ENCODE measurements at places on chromosomes 3 and 15. TPM values are rescaled to one million over a fixed set of nuclear protein-coding genes. Genes with fewer than 3 reads are reported as not detected.

- no peak for DNase-seq
Observed at GRCh38 chr15:65634356-65634755, 12.6 kb downstream of the SLC24A1 start.

Gene CHSY1
- total RNA-seq: 13.3 TPM

Gene HIGD2B
- total RNA-seq: not detected

GRCh38 chr15:73602992-73603391 lies 30.2 kb downstream of the NPTN start:
- no peak for DNase-seq

GRCh38 chr15:62945760-62946159 lies 96.8 kb upstream of the TPM1 start:
- DNase-seq: no peak

Gene NPAP1
- total RNA-seq: not detected

Gene SLC27A2
- total RNA-seq: 0.42 TPM

GRCh38 chr3:71510510-71510909 lies 73.0 kb downstream of the FOXP1 start:
- DNase-seq: no peak

Gene LRRK1
- total RNA-seq: 11.3 TPM

Gene CELSR3
- 0.33 TPM for total RNA-seq

Gene NOX5
- total RNA-seq: under 0.01 TPM

Gene BOC
- total RNA-seq: 119 TPM

DNA sequence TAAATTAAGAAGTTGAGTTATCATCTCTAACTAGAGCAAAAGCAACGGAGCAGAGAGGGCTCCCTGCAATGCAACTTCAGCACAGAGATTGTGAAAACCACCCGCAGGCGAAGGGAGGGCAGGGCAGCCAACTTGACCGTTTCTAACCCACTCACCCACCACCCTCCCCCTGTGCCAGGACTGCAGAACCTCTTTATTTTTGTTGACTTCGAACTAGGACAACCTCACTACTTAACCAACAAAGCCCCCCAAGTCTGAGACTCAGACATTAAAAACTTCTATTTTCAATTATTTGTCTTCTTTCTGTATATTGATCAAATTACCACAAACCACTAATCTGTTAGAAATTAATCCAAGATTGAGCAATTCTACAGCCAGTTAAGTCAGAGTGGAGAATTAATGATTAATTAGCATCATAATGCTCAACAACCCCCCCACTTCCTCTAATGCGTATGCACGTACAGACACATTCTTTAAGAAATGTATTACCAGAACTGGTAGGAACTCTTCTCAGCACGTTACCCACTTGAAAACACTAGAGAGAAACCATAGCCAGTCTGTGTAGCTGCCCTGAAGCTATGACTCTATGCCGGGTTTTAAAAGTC lies 2.0 kb downstream of the MGLL start:
- DNase-seq: no peak

Gene CPNE9
- total RNA-seq: 0.33 TPM

DNA sequence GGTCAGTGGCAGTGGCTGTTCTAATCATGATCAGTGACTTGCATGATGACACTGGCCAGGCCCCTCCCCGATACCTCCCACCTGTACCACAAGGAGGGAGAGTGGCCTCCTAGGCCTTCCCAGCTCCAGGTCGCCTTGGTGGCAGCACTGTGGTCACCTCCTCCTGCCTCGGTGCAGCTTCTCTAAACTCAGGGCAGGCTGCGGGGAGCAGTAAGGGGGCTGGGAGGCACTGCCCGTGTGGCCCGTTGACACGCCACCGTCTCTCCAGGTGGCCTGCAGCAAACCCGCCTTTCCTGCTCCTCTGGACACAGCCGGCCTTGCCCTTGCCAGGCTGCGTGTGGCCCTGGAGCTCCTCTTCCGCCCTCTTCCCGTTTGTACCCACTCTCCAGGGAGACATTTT lies 184.1 kb downstream of the XXYLT1 start:
- no peak for DNase-seq

Gene SMC4
- total RNA-seq: 19.8 TPM

Gene IGF2BP2
- total RNA-seq: 6.4 TPM

- DNase-seq: no peak
Observed at GRCh38 chr15:85407421-85408269, 27.2 kb downstream of the AKAP13 start.

Gene FAM107A
- 79.9 TPM for total RNA-seq

Gene STRIT1
- total RNA-seq: not detected

DNA sequence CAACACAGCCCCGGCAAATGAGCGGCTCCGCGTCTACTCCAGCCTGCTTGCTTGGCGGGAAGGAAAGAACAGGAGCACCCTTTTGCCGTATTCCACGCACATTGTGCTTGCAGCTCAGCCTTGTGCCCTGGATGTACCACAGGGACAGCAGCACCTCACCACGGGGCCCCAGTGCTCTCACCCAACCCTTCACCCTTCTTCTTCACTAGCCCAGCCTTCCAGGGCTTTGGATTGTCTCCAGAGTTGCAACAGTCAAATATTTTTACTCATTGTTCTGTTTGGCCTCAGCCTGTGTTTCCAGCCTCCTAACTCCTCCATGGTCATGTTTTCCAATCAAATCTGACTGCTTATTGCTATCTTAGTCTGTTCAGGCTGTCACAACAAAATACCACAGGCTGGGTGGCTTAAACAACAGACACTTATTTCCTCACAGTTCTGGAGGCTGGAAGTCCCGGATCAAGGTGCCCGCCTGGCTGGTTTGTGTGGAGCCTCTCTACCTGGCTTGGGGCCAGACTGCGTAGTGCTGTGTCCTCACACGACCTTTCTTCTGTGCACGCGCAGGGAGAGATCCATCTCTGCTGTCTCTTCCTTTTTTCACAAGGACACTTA lies 79.2 kb upstream of the ABHD17C start:
- DNase-seq: peak; percentile 92

GRCh38 chr3:185521349-185522138 lies 22.7 kb upstream of the TMEM41A start:
- DNase-seq: no peak

DNA sequence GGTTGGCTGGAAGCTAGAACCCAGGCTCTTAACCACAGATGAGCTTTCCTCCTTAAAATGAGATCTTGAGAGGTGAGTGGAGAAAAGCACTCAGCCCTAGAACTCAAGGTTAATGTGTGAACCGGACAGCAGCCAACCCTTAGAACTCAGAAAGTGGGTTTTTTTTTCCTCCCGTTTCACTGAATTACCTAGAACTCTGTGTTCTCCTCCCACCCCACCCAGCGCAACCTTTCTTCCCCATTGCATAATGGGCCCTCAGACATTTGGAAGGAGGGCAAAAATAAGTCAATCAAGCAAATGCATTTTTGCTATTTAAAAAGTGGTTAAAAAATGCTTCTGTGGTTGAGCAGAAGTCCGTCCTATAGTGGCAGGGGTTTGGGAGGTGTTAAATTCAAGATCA lies 36.7 kb downstream of the POC1A start:
- DNase-seq: no peak

- no peak for DNase-seq
Observed at GRCh38 chr3:184345317-184346144, 8.1 kb downstream of the FAM131A start.

Gene ADCY5
- 177 TPM for total RNA-seq

GRCh38 chr3:138389841-138390581 lies 41.6 kb downstream of the MRAS start:
- DNase-seq: no peak

GRCh38 chr15:46301826-46302225 lies 667.0 kb downstream of the SQOR start:
- no peak for DNase-seq

Gene ZBTB47
- total RNA-seq: 137 TPM

Gene BFSP2
- not detected for total RNA-seq

Gene CGNL1
- total RNA-seq: 16.2 TPM

GRCh38 chr3:11085093-11085840 lies 69.0 kb upstream of the HRH1 start:
- no peak for DNase-seq

Gene CHRNA7
- total RNA-seq: 0.83 TPM

Gene GATA2
- 16.9 TPM for total RNA-seq

DNA sequence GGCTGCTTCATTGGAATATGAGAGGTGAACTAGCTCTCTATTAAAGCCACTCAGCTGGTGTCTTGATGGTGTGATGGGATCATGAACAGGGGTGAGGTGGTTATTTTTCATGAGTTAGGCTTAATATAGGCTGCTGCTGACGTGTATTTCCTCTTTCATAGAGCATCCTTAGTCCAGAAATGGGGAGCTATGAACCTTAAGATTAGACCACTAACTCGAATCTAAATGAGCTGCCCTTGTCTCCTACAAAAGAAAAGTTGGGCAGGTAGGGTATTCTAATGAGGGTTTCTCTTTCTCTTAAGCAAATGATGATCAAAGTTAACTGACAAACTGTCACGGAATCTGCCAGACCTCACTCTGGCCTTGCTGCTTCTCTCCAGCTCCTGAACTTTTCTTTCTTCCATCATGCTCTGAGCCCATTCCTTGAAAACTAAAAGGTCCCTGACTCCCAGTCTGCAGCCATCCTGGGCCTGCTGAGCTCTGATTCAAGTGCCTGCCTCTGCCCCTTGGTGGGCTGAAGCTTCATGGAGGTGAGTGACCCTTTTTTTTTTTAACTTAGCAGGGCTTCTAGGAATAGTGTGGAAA lies at the start of gene TRIM69:
Gene TRIM69 (plus strand): TSS at position 348 of the 585 bp plus-strand sequence. CDS start 177 bp downstream, at position 525.
- no peak for DNase-seq

GRCh38 chr3:63940389-63940757 lies 28.2 kb upstream of the SCAANT1 start:
- DNase-seq: no peak

- DNase-seq: no peak
Observed at GRCh38 chr15:62495670-62496614, 330.9 kb upstream of the C2CD4B start.

DNA sequence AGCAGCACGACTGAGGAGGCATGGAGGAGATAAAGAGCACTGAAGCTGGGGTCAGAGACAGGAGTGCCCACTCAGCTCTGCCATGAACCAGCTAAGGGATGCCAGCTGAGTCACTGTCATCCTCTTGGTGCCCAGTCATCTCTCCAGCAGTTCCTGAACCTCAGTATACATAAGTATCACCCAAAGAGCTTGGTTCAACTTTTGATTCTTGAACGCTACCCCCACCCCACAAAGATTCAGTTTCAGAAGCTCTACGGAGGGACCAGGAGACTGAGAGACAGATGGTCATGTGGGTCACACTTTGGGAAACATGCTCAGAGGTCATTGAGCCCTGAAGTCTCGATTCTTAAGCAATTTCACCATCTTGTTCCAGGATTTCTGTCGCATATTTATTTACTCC lies 108.4 kb downstream of the ALDH1A2 start:
- DNase-seq: no peak

DNA sequence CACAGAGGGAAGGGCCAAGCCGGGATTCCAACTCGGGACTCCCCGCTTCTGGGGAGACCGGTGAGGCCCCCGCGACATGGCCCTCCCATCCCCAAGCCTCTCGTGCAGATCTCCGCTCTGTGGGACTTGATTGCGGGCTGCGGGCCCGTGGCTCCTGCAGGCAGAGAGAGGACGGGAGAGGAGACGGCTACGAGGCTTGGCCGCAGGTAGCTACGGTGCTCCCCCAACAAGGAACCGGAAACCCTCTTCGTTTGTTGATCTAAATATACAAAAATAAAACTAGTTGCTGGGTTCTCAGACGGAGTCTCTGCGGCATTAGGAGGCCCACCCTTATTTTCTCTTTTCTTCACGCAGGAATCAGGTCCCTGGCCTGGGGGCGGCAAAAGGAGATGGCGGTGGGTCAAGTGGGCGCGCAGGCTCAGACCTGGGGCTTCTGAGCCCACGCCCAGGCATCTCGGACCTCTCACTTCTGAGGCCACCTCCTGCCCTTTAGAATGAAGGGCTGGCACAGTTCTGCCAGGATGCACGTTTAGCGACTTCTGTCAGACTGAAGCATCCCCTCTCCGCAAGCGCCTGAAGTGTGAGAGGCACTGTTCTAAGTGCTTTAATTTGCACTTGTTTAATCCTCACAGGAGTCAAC lies 10.9 kb downstream of the GNB5 start:
- peak; percentile 53 for DNase-seq

DNA sequence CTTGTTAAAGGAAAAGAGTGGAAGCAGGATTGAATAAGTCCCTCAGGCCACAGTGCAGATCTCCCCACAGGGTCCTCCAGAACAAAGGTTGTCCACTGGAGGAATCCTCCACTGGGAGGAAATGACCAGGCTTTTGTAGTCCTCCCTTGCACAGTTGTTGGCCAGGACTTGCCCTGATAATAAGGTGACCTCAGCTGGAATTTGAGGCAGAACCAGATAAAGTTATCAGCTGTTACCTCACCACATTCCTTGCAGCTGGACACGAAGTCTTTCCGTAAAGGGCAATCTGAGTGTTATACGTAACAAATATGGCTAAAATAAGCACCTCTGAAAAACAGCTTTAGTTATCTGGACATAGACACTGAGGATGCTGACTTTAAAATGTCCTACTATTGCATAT lies 83.5 kb upstream of the NAALADL2 start:
- DNase-seq: no peak

DNA sequence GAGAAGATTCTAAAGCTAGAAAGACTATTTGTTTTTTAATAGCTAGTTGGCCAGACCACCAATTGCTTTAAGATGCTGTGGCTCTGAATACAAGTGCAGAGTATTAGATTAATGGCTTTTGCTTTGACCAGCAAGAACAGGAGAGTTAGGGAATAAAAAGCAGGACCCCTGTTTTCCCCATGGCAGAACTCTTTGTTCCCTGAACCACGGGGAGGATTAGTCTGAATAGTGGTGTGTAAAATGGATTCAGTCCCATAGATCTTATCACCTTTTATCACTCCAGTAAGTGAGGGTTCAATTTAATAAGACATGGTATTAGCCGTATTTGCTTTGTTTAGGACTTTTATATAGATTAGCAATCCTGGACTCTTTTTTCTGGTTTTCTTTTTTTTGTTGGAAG lies 562.6 kb upstream of the DPPA4 start:
- no peak for DNase-seq

Gene SNTN
- not detected for total RNA-seq

Gene FAM174B
- 9.4 TPM for total RNA-seq

DNA sequence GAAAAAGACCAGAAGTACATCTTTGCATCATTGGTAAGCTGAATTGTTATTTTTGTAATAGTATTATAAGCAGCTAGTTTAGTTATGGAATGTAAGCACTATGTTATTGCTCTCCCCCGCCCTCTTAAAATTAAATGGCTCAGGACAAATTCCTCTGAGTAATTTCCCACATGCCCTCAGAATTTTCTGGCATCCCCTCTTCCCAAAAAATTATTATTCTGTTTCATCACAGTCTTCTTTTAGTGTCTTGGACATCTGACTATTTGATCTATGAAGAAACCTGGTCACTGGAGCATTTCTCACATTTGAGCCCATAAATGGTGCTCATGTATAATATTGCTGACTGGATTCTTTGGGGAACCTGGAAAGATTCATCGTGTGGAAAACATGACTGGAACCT lies 68.3 kb downstream of the KLHL25 start:
- DNase-seq: no peak

Gene PLS1
- total RNA-seq: 2.0 TPM
